T-helper 1 cell (primary cell): ENCODE measurements at places on chromosomes 4 and X.

GRCh38 chrX:56563231-56564161, at the start of gene UBQLN2:
Gene UBQLN2 (plus strand): TSS chrX:56563627. CDS start chrX:56563874, 247 bp downstream.
- DNase-seq, result peak; percentile 72

DNA sequence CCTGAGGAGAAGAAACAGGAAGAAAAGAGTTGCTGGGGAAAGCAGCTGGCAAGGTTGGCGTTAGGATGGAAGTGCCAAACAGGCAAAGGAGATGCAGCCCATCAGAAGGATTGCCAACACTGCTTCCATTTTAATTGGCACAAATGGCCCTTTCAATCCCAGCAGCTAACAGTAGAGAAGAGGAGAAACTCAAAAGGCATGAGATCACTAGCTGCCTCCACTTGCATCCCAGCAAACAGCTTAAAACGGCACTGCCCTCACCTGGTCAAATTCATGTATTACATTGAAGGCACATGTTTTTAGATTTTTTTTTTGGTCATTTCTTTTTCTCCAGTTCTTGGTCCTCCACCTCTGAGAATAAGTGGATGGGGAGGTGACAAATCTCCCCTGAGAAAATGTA, 14.9 kb upstream of the LOC101059915 start:
- peak; percentile 41 for DNase-seq

DNA sequence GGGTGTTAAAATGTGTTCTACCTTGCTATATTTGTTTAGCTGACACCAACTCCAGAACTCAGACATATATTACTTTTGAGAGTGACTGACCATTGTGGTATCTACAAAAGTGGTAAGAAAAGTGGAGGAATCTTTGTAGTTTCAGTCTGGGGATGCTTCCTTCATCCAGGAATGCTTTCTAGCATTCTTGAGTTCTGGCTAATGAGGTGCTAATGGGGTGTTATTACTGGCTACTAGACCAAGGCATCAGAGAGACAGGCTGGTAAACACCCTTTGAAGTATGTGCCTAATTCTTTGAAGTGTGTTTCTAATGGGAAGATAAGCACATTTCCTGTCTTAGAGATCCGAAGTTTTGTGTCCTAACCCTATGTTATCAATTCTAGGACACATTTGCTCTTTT, 310.4 kb downstream of the SPRY1 start:
- DNase-seq, result no peak

DNA sequence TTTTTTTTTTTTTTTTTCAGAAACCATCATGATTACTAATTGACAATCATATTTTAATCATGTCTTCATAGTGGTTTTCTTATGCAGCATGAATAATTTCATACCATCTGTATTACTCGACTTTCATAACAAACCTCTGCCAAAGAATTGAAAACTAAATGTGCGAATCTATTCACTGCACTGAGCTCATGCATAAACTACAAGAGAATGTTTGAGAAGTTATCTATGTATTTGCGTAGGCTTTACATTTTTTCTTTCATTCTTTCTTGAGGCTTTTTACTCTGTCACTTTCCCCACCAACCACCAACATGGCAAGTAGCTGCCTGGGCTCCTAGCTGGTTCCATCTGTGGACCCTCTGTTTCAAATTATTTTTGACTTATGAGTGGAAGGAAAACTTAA, 1761.0 kb downstream of the STIM2 start:
- no peak for DNase-seq

GRCh38 chr4:85474356-85474755, 594 bp upstream of the ARHGAP24 start:
- DNase-seq, result no peak

- DNase-seq, result no peak
Measured at GRCh38 chr4:87032884-87033533, 98.2 kb downstream of the AFF1 start.

- DNase-seq, result no peak
Measured at GRCh38 chr4:39051492-39051891, 10.5 kb upstream of the KLHL5 start.

DNA sequence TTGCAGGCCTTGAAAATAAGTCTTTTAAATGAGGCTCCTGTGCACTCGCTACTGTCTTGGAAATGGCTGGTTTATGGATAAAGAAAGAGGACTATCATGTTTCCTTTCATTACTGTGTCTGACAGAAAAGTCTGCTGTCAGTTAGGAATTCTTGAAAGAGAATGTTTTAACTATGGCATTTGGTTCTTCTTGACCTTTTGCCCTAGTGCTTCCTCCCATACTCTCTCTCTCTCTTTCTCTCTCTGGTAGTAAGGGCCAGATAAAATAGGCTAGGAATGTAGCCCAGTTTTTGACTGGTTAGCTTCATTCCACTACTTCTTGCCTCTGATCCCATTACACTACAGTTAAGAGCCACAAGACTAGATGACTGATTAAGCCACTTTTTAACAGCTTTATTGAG, 29.8 kb downstream of the YY2 start:
- DNase-seq, result no peak

DNA sequence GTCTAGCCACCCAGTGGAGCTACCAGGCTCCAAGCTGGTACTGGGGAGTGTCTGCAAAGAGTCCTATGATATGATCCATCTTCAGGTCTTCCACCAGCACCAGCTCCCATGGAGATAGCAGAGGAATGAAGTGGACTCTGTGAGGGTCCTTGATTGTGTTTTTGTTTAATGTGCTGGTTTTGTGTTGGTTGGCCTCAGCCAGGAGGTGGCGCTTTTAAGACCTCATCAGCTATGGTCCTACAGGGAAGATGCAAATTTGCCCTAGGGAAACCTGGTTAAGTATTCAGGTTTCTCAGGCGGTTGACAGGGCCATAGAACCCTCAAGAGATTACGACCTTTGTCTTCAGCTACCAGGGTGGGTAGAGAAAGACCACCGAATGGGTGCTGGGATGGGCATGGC, 1141.1 kb downstream of the STIM2 start:
- DNase-seq, result no peak

DNA sequence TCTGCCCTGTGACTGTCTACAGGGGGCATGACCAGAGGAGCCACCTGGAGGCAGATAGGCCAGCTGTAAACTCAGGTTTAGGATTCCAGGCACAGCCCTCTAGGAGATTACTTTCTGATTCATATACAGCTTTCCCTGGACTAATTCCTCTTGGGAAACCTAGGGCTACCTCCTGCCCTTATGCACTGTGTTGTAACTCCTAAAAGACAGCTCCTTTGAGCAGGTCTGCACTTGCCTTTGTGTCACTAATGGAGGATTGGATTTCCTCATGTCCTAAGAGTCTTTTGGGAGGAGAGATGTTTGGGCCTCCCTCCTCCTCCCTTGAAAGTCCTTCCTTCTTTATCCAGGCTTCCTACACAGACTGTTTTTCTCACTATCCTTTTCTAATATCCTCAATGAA, 202.0 kb downstream of the PCDH19 start:
- DNase-seq, result no peak

GRCh38 chr4:54276641-54277430, 47.7 kb downstream of the PDGFRA start:
- DNase-seq, result no peak

DNA sequence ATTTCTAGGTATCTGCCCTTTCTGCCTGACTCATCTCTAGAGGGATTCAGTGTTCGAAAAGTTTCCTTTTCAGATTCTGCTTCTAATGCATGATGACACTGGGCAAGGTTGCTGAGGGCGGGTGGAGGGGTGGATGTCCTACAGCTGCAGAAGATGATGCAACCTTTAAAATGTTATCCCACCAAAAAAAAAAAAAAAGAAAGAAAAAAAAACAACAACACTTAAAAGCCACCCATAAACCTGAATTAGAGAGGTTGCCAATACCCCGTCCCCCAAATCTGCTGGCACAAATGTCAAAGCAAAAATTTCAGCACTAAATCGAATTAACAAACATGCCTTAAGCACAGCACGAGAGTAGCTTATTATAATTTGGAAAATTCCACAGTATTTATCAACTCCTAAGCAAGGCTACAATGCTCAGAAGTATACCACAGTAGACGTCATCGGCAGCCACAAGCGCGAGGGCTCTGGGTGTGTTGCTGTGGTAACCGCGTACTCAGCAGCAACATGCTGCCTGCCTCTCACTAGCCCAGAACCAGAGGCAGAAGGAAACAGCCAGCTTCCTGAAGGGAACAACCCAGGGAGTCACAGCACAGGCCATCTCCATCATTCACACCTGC, 167.5 kb upstream of the MAP3K15 start:
- peak; percentile 75 for DNase-seq

- DNase-seq, result no peak
Measured at GRCh38 chr4:36163198-36163597, 81.1 kb downstream of the ARAP2 start.

DNA sequence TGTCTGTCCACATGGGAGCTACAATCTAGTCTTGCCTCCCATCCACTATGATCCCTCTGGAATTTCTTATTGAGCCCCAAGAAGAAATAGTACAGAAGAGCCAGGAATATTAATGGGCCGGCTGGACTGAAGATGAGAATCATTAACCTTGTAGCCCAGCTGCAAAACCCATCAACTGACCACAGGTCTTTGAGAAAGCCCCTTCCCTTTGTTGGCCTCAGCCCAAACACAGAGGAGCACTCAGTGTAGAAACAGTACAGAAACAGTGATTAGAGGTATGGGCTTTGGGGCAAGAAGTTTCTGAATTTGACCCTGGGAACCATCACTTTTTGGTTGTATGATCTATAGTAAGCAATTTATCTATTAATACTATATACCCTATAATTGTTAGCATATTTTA, 76.8 kb upstream of the RAB40AL start:
- no peak for DNase-seq

- DNase-seq, result no peak
Measured at GRCh38 chrX:98068024-98068580, 1184.4 kb downstream of the RPA4 start.

DNA sequence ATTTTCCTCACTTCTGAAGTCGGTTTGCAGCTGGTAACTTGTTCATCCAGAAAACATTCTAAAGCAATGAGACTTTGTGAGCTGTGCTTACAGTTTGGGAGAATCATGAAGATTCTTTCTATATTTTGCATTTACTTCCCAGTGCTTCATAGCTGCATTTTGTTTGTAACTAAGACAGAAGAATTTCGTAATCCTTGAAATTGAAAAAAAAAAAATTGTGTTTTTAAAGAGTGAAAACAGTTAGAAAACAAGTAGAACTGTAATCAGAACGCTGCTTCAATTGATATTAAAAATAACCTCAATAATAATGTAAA, 392.4 kb downstream of the UNC5C start:
- no peak for DNase-seq

- no peak for DNase-seq
Measured at GRCh38 chr4:129862461-129862860, 766.5 kb downstream of the C4orf33 start.

DNA sequence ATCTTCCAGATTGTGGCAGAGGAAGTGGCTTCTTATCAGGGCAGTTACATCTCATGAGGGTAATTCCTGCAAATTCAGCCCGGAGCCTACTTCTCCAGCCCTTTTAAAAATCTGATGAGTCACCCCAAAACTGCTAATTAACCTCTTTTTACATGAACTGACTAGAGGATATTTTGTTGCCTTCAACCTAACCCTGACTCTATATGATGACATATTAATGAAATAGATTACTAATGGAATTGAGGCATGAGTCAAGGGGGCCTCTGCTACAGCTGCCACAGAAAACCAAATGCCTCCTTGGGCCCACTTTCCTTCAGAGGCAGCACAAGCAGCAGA, 72.5 kb downstream of the QRFPR start:
- no peak for DNase-seq

GRCh38 chrX:20595928-20596575, 329.3 kb upstream of the RPS6KA3 start:
- DNase-seq, result no peak

DNA sequence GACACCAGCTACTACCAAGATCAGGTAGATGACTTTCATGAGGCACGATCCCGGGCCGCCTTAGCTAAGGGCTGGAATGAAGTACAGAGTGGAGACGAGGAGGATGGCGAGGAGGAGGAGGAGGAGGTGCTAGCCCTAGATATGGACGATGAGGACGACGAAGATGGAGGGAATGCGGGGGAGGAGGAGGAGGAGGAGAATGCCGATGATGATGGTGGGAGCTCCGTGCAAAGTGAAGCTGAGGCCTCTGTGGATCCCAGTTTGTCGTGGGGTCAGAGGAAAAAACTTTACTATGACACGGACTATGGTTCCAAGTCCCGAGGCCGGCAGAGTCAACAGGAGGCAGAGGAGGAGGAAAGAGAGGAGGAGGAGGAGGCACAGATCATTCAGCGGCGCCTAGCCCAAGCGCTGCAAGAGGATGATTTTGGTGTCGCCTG, 481 bp downstream of the UTP3 start:
- DNase-seq, result no peak

GRCh38 chrX:41047878-41048534, 37.2 kb upstream of the USP9X start:
- no peak for DNase-seq

- DNase-seq, result no peak
Measured at GRCh38 chr4:98566361-98567008, 91.9 kb downstream of the TSPAN5 start.

DNA sequence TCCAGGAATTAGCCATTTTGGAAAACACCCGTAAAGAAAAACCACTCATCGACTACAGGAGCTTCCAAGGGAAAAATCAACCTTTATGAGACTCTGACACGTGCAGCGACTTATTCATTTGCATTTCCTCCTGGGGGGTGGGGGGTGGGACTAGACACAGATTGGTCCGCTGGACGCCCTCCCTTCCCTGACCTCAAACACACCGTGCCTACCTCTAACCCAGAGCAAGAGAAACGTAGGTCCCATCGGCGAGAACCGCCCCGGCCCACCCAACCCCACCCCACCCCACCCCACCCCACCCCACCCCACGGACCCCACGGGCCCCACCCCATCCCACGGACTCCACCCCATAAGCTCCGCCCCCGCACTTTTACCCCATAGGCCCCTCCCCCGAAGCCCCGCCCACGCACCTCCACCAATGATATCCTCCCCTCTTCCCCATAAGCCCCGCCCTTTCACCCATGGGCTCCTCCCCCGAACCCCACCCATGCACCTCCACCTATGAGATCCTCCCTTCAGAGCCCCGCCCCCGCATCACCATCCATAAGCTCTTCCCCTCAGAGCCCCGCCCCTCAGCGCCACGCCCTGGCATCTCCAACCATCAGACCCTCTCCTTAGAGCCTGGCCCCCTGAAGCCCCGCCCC, 1.1 kb downstream of the GTPBP6 start:
- DNase-seq, result no peak

- no peak for DNase-seq
Measured at GRCh38 chr4:21677173-21677572, 271.4 kb downstream of the KCNIP4 start.

DNA sequence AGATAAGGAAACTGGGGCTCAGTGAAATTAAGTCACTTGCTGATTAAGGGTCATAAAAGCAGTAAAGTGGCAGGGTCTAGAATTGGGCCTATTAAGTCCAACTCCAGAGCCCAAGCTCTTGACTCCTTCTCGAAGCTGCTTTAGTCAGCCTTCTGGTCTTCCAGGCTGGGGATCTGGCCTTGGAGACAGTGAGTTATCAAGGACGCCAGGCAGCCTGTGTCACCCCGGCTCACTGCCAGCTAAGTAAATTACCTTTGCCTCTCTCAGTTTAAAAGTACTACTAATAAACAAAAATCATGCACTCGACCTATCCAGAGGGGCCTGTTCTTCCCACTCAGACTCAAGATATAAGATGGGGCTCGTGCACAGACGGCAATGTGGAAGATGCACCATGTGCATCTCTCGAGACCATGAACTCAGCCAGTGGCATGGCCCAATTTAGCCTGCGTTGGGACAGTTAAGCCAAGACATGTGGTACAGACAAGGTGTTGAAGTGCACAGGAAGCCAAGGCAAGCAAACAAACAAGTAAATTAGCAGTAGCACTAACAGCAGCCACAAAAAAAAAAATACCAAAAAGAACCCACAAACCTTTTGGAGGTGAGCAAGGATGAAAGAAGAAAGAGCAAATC, 62.0 kb upstream of the MAP3K15 start:
- no peak for DNase-seq

- DNase-seq, result no peak
Measured at GRCh38 chr4:146222313-146222712, 8.0 kb downstream of the REELD1 start.
